SHP77 (cell line): ENCODE measurements at places on chromosomes 16 and 17.
A peak's percentile ranks its signal among the peaks of the same experiment; 100 is the strongest.

DNA sequence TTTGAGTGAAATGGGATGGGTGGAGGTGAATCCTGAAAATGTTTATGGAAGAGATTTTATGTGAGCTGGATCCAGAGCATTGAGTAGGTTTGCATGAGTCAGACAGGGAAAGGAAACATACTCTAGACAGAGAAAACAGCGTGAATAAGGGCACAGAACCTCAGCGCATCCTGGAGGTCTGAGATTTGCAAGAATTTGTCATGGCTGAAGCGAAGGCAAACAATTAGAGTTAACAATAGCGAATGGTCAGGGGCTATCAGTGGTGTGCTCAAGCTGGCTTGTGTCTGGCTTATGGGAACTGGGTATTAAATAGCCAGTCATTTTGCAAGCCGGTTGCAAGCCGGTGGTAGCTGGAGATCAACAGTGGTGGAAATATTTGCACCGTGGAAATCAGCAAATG, 36.4 kb downstream of the MAP2K6 start:
- DNase-seq, result no peak

GRCh38 chr16:87724490-87725291, 41.1 kb downstream of the KLHDC4 start:
- DNase-seq, result peak; percentile 80

- no peak for DNase-seq
Measured at GRCh38 chr16:66536525-66536924, 13.4 kb downstream of the TK2 start.

- no peak for DNase-seq
Measured at GRCh38 chr17:82696916-82697807, 1.3 kb downstream of the RAB40B start.

GRCh38 chr17:59266745-59267144, 46.4 kb downstream of the GDPD1 start:
- DNase-seq, result no peak

DNA sequence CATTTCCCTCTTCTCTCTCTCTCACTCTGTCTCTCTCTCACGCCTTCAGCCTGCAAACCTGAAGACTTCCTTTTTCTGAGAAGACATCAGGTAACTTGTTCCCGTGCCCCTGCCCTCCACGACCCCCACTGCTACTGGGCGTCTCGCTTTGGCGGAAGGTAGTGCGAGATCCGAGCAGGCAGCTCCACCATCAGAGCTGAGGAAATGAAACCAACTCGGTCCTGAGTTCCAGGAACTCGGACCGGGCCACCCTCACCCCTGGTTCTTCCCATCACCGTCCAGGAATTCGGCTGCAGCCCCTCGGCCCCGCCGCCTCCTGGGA, 585 bp downstream of the MLKL start:
- DNase-seq, result no peak

DNA sequence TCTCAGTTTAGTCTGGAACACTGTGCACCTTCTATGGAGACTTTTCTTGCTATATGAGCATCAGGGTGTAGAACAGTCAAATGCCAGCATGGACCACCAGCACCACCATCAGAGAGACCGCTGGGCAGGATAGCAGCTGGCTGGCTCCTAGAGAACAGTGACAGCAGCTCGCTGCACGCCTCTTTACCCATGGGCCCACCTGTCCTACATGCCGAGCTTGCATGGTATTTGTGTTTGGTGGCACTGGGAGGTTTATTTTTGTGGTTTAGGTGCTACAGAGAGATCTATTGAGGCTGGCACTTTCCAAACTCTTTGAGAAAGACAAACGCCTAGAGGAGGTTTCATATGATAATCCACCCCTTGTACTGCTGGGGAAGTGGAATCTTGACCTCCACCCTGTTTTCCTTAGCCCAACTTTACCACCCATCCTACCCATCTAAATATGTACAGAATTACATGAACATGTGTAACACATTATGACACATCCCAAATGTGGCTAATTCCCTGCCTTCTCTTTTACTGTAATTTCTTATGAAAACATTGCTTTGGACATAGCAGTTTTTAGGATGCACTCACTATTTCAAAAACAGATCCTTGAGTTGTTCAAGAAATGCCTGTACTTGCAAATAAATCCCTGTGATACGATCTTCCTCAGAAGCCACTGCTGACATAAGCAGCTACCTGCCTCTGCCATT, 46.3 kb downstream of the COG7 start:
- no peak for DNase-seq

DNA sequence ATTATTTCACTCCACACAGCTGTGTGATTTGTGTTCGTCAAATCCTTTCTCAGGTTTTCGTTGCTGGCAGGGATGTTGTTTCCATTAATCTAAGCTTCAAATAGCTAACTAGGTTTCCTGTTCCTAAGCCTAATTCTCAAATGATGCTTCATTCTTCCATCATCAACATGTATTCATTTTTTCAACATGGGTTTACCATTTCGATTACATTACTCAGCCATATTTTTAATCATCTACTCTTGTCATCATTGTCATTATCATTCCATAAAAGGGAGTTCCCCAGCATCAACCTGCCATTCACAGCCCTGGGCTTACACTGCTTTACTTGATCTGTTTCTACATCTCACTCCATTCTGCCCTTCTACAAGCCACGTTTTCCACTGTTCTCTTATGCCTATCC, 33.3 kb upstream of the ANKFN1 start:
- DNase-seq, result no peak

DNA sequence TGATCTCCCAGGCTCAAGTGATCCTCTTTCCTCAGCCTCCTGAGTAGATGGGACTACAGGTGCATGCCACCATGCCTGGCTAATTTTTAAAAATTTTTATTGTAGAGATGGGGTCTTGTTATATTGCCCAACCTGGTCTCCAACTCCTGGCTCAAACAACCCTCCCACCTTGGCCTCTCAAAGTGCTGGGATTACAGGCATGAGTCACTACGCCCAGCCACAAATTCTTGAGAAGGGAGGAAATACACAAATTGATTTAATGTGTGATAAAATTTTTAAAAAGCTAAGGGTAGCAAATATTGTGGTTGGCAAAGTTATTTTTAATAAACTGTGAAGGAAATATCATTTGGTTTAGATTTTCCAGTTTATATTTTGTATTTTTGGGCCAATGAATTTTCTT, 9.6 kb downstream of the ITGAD start:
- DNase-seq, result no peak

GRCh38 chr16:31352376-31353115, 2.4 kb upstream of the ITGAX start:
- no peak for DNase-seq

DNA sequence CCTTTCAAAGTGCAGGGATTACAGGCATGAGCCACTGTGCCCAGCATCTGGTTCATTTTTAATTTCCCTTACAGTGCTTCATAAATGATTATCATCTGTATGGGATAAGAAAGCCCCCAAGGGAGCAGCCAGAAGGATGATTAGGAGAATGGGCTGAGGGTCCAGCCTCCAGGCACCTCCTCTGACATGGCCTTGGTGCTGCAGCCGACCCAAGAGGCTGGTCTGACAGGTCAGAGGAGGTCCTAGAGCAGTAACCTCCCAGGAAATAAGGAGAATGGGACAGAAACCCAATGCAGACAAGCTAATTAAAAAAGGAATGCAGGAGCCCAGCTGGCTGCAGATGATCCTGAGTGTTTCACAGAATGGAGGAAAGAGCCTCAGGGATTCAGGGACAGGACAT, 29.0 kb downstream of the MRC2 start:
- no peak for DNase-seq

GRCh38 chr17:27244011-27244410, 49.9 kb upstream of the WSB1 start:
- DNase-seq, result no peak

DNA sequence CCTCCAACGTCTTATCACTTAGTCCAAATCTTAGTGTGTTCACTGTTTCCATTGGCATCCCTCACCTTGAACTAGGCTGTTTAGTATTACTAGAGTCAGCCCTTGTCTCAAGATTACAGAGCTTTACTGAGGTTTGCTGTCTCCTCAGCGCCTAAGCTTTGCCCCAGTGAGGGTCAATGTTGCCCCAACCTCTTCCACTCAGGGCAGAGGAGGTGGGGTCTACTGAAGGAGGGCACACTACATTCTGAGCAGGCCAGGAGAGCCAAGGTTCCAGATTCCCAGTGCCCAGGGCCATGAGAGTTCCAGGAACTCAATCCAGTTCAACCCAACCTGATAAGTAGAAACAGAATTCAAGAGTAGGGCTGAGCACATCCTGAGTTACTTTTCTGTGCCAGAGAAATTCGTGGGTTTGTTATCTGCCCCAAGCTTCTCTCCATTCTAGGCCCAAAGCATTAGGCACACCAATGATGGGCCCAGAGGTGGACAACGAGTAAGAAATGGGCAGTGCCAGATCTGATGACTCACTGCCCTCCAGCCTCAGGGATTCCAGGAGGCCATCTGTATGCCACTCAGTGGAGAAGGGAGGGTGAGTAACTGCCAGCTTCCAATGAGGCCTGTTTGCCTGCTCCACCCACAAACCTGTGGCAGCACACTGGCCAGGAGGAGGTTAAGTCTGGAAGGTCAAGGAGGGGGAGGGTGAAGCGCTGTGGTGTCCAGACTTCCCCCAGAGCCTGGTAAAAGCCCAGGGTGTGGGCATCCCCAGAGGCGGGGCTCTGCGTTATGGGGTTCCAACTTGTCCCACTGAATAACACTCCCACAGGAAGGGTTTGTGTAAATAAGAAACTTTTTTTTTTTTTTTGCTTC, 8.2 kb downstream of the TUBG2 start:
- DNase-seq, result no peak

DNA sequence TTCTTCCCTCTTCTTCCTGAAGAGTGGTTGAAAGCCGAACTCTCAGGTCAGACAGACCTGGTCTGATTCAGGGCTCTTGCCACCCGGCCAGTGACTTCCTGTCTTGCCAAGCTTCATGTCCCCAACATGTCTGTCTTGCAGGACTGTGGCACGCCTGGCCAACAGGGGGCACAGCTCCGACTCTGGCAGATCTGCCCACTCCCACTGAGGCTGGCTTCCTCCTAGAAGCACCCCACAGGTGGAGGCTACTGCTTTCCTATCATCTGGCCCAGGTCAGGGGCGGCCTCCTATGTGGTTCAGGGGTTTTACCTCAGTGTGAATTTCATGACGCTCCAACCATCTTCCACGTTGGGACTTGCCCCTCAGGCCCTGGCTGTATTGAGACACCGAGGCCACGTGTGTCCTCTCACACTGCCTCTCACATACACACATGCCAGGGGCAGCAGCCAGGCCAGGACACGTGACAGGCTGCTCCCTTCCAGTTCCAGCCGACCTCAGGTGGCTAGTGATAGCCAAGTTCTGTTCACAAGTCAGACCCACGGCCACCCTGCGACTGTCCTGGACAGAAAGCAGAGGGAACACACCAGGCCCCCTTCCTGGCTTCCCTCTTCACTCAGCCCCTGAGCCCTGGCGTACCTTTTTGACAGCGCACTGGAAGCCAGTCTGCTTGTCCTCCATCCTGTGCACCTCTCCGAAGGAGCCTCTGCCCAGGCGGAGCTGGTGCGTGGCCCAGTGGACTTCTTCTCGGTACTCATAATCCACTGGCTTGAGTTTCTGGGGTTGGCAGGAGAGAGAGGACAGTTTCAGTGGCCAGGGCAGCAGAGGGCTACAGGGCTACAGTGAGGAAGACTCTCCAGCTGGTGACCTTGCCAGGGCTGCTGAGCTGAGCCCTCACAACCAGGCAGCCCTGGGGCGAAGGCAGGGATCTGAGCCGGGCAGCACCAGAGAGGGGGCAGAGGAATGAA, 22.6 kb upstream of the SPATA32 start:
- DNase-seq, result peak; percentile 6
